ENCODE measurements at places on chromosomes 16 and 17.
A peak's percentile ranks its signal among the peaks of the same experiment; 100 is the strongest.

- no peak for DNase-seq
These were observed 116.5 kb downstream of the SOCS1 start for GRCh38 chr16:11139326-11140097.

GRCh38 chr17:74994440-74994839, 7.0 kb downstream of the CDR2L start:
- no peak for DNase-seq

DNA sequence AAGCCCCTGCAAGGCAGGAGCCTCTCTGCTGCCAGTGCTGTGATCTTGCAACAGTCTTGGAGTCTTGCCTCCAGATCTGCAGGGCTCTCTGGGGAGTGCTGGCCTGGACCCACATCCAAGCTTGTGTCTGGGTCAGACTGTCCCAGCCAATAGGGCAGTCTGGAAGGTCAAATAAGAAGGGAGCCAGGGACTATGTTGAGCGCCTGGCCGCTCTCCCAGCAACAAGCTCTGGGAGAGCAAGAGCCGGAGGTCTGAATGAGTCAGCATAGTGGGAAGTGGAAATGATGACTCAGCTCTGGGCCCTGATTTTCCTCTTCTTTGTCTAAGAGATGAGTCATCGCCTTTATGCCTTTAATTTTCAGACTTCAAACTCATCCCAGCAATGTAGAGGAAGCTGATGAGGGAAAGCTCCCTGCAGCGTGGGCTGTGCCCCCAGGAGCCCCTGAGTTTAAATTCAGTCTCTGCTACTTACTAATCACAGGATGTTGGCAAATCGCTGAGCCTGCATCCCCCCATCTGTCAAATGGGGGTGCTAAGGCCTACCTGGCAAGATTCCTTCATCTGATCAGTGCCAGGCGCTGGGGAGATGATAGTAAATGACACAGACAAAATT, 43.6 kb upstream of the HAPSTR1 start:
- DNase-seq = no peak

DNA sequence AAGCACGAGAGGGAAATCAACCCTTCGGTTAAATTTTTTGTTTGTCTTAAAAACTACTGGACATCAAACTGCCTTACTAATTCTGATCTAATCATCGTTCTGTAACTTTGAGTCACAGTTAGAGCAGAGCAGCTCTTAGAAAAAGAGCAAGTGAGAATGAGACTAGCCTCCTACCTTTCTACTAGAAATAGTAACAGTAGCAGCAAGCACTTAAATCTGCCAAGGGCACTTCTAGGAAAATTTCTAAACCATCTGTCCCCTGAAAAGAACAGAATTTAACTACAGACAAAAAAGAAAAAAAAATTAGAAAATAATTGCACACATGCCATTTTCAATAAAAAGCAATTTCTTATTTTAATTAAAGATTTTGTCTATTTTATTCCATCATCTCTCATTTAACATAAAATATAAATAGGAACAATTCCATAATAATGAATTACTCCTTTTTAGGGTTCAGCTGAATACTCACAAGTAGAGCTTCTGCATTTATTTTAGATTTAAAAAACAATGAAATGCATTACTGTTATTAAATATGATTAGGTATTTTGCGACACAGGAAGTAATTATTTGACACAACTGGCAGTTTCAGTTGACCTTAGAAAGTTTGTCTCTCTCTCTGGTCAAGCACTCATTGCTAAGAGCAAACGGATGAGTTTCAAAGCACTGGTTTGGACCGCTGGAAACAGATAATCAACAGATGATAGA, 250.8 kb upstream of the SOX9 start:
- DNase-seq = no peak

GRCh38 chr16:77430787-77431585, 3.8 kb downstream of the ADAMTS18 start:
- DNase-seq = no peak

DNA sequence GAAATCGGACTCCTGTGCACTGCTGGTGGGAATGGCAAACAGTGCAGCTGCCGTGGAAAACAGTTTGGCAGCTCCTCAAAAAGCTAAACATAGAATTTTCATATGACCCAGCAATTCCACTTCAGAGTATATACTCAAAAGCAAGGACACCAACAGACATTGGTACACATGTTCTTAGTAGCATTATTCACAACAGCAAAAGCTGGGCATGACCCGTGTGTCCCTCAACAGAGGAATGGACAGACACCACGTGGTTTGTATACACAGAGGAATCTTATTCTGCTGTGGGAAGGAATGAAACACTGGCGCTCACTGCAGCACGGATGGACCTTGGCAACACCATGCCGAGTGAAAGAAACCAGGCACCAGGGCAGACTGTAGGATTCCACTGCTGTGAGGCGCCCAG, 16.0 kb downstream of the NPTX1 start:
- DNase-seq = no peak

DNA sequence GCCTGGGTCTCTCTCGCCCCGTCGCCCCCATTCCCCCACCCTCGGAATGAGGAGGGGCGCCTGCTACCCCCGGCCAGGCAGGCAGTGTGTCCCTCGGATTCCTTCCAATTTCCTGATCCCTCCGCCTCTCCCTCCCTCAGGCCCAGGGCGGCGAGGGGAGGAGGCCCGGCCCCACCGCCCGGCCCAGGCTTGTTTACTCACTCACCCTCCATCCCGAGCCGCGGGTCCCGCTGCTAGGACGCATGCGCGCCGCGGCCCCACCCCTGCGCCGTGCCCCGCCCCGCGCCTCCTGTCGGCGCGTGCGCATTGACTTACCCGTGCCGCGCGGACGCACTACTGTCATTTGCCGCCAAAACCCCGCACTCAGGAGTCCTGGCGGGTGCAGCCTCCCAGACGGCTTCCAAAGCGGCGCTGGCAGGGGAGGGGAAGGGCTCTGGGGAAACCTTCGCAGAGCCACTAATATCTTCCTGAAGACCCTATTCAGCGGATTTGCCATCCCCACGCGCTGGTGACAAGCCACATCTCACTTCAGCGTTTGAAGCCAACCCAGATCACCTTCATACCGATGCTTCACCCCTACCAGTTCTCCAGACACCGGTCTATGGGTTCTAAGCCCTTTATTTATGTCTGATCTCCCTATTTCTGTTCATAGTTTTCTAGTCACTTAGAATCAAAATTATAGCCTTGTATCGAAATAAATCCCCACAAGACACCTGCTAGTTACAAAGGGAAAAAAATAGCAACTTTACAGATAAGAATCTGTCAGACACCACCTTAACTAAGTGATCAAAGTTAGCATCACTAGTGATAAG, at the start of gene EZH1:
Gene EZH1, minus strand, starts transcription at position 235 of the 812 bp plus-strand sequence. CDS start 16,099 bp downstream, outside the sequence.
- no peak for DNase-seq

- no peak for DNase-seq
These were observed 4.2 kb upstream of the MXRA7 start for GRCh38 chr17:76714822-76715495.

GRCh38 chr16:24348545-24349290, 92.6 kb downstream of the CACNG3 start:
- DNase-seq = no peak

- no peak for DNase-seq
These were observed 41.1 kb upstream of the ERN1 start for GRCh38 chr17:64171041-64171440.

GRCh38 chr17:48131216-48131824, 23.8 kb downstream of the SNX11 start:
- peak; percentile 67 for DNase-seq

- DNase-seq = no peak
These were observed 381.6 kb upstream of the ASIC2 start for GRCh38 chr17:33674685-33675084.

DNA sequence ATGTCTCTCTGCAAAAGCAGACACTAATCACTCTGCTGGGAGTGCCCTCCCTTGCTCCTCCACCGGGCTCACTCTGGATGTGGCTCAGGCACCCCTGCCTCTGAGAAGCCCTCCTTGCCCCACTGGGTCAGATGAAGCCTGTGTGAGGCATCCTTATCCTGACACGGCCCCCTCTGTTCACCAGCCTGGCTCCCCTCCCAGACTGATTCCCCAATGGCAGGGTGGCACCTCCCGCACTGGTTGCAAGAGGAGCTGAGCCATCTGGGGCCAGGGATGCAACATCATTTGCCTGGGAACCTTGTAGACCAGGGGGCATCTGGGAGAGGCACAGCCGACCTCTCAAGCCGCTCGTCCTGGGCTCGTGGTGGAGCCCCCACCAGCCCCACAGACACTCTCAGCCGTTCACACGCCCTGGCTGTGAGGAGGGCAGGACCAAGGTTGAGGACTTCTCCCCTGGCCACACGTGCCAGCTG, 6.7 kb downstream of the SMTNL2 start:
- no peak for DNase-seq

GRCh38 chr17:35645923-35646322, 58.8 kb downstream of the AP2B1 start:
- no peak for DNase-seq

- DNase-seq = no peak
These were observed 141.3 kb downstream of the ABCC12 start for GRCh38 chr16:48014349-48015135.

- no peak for DNase-seq
These were observed 7.5 kb downstream of the AXIN2 start for GRCh38 chr17:65553646-65554552.

- DNase-seq = no peak
These were observed 256.7 kb downstream of the CDH11 start for GRCh38 chr16:64865069-64865696.

DNA sequence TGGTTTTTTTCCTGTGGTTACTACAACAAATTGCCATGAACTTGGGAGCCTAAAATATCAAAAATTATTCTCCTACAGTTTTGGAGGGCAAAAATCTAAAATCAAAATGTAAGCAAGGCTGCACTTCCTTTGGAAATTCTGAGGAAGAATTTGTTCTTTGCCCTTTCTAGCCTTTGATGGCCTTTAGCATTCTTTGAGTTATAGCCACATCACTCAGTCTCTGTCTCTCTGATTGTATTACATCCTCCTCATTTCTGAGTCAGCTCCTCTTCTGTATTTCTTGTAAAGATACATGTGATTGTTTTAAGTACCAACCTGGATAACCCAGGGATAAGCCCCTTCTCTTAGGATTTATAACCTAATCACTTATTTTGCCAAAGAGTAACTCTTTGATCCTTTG, 282.0 kb downstream of the BCAS3 start:
- no peak for DNase-seq

DNA sequence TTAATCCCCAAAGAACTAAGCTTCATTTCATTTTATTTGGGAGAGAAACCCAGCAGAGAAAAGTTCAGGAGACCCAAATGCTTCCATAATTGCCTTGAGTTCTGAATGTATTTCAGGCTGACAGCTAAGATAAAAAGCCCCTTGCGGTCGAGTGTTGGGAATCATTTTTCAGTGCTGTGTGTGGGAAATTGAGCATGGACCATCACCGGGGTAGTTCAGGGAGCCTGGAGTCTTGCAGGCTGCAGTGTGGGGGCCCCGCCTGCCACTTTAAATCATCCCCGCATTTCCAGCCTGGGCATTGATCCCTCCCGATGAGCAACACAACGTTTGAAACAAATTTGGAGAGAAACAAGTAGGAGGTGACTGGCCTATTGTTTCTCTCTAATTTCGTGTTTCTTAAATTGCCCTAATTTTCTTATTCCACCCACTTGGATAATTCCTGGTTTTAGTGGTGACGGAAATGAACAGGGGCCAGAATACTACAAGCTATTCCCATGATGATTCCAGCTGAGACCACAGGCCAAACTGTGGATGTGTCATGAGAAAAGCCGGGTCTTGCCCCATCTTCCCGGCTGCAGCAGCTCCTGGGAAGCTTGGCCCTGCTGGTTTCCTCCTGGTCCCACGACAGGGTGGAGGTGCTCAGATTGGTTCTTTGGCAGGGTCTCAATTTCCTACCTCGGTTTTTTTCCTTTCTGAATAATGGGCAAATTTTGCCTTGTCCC, 75.1 kb downstream of the FOXL1 start:
- no peak for DNase-seq

- DNase-seq = no peak
These were observed 5.2 kb downstream of the ADPRM start for GRCh38 chr17:10702574-10702973.

DNA sequence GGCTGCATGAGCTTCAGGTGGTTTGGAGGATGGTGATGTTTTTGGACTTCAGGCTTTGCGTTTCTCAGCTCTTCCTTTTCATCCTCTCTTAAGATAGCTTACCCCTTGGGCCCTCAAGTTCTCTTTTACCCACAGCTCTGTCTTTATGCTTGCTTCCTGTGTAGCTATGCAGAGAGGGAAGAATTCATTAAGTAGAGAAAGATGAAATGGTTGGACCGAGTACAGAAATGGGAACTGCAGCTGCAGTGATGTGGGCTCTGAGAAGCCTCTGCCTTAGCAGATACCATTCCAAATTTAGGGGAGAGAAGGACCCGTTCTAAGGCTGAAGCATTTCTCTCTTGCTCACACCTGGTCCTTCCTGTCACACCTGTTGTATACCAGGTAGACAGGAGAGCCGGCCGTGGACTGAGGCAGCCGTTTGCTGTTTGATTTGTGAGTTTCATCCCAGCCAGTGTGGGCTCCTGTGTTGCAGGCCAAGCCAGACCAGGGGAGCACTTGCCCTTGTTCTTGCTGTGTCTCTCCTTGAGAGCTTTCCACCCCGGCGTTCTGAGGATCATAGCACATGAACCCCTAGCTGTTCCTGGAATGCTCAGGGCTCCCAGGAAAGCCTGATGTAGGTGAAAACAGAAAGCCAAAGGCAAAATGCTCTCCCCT, 392.7 kb downstream of the CPPED1 start:
- DNase-seq = no peak
